ENCODE measurements at places on chromosomes 16 and 17.

GRCh38 chr17:64608571-64608981, 53.5 kb downstream of the SMURF2 start:
- DNase-seq, result peak; percentile 48

DNA sequence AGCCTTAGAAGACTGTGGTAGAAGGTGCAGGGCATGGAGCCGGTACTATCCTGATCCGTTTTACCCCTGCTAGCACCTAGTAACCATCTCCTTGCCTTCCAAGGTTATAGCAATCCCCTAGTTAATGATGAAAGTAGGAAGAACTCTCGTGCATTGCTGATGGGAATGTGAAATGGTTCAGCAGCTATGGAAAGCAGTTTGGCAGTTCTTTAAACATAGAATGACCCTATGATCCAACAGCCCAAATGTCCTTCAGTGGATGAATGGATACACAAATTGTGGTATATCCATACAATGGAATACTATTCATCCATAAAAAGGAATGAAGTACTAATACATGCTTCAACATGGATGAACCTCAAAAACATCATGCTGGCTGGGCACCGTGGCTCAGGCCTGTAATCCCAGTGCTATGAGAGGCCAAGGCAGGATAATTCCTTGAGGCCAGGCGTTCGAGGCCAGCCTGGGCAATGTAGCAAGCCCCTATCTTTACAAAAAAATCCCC, 6.2 kb upstream of the SRCIN1 start:
- no peak for DNase-seq

GRCh38 chr17:31678431-31678830, 180.6 kb downstream of the COPRS start:
- DNase-seq, result peak; percentile 45

DNA sequence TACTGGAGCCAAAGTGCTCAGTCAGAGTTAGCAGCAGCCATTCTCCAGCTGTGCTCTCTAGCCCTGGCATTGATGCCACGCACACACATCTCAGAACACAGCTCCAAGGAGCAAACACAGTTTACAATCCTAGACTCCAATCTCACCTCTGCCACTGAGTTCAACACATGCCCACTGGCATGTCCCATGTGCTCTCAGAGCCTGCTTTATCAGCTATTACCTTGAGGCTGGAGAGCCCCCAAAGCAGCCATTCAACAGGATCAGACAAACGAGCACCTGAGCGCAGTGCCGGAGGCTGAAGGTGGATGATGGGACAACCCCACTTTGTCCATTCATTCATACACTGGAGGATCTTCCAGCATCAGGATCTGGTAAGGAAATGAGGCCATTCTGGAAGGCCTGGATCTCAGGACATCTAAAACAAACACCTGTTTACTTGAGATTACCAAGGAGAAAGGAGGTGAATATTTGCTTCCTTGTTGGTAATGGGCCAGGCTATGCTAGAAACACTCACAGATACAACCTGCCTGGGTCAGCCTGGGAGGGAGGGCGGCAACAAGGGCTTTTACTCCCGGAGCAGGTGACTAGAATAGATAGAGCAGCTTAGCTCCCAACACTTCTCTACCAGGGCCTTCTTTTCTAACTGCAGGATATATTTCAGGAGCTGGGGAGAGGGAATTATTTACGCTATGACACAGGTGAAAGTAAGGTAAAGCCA, 25.4 kb downstream of the RANBP10 start:
- DNase-seq, result no peak

GRCh38 chr16:29303520-29303919, 103.0 kb downstream of the NPIPB11 start:
- no peak for DNase-seq

DNA sequence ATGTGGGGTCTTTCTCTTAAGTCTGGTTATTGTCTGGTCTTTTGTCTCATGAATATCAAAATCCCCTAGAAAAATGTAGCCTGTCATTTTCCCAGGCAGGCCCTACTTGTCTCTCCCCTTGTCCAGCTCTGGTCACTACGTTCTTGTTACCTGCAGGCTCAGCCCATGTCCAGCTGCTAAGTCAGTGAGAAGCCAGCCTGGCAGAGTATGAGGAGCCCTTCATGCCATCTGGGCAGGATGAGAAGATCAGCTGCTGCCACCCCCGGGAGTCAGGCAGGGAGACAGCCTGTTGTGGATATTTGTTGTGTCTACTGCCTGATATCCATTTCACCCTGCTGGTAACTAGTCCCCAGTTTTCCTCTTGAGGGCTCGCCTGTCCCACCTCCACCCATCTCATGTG, 88.9 kb downstream of the ASIC2 start:
- DNase-seq, result no peak

All from suppressor macrophage treated with lipopolysaccharide for 4 hours (primary cell).